ENCODE measurements at places on chromosomes 12 and 14.

- no peak for DNase-seq
These were observed 600 bp upstream of the LAG3 start for GRCh38 chr12:6771509-6772330.

DNA sequence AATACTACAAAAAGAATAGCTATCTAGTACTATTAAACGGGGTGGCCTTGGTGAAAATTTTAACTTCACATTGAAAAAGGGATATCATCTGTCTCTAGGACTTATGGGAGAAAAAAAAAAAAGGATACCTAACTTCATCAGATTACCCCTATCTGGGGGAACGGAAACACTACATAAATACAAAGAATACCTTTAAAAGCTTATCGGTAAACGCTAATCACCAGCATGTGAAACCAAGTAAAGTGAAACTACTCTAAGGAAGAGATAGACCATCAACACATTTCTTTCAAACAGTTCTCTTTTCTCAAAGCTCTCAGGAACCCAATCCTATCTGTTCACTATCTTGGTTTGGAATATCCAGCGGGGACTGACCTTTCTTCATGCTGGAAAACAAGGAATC is 3.5 kb downstream of the KICS2 start:
- no peak for DNase-seq

- DNase-seq, result no peak
These were observed 73.9 kb downstream of the HSD17B6 start for GRCh38 chr12:56836800-56837663.

DNA sequence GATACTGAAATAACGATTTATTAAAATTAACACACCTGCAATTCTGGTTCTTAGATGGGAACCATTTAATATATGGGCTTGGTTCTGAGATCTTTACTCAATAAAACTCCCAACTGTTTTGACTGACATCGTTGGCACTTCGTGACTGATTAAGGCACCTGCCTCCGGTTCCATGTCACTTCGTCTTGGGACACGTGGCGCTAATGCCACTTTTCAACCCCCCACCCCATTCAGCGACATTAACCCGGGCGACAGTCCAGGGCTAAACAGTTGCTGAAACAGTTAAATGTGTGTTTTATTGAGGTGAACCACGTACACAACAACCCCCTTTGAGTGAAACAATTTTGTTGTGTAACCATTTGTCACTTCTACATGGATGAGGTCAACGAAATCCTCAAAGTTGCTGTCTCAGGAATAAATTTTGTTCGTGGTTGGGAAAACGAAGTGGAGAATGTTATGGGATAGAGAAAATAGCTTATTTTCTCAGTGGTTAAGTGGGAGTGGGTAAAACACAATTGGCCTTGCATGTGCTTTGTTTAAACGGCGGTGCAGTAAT is 9.9 kb upstream of the SLC38A2 start:
- no peak for DNase-seq

GRCh38 chr12:91574391-91574790 is 391.8 kb upstream of the DCN start:
- DNase-seq, result no peak

DNA sequence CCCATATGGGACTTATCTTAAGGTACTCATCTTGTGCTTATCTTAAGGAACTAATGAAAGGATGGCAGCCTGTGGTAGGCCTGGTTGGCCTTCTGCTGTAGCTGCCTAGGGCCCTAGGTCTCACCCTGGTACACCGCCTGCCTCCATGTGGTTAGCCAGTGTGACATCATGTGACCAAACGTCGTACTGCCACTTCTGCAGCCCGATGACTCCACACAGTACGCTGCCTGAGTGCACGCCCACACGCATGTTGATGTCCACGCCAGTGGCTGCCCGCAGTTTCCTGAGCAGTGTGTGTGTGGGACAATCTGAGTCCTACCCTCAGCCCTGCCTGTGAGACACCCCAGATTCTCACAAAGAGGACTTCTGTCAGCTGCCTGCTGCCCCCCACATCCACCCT is 5.1 kb downstream of the ADCY4 start:
- DNase-seq, result no peak

DNA sequence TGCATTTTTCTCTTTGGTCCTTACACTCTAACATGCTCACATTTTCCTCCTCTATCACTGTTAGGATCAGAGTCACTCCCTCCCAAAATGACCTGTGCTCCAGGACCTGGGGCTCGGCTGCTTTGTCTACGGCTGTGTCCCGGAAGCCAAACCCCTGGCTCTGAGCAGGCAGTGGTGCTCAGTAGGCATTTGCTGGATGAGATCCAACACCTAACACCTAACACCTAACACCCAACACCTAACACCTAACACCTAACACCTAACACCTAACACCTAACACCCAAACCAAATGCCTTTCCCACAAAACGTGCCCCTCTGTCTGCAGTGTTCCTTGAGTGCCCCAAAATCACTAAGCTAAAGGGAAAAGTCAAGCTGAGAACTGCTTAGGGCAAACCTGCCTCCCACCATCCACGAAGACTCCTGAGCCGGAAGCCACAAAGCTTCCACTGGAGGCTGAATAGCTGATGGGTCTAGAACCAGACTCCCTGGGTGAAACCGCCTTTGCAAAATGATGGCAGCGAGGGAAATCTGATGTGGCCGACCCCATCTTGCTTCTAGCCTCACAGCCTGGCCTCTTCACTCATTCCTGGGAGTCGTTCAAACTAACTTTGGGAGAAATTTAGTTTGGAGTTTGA is 29.2 kb downstream of the HSP90AA1 start:
- DNase-seq, result no peak

DNA sequence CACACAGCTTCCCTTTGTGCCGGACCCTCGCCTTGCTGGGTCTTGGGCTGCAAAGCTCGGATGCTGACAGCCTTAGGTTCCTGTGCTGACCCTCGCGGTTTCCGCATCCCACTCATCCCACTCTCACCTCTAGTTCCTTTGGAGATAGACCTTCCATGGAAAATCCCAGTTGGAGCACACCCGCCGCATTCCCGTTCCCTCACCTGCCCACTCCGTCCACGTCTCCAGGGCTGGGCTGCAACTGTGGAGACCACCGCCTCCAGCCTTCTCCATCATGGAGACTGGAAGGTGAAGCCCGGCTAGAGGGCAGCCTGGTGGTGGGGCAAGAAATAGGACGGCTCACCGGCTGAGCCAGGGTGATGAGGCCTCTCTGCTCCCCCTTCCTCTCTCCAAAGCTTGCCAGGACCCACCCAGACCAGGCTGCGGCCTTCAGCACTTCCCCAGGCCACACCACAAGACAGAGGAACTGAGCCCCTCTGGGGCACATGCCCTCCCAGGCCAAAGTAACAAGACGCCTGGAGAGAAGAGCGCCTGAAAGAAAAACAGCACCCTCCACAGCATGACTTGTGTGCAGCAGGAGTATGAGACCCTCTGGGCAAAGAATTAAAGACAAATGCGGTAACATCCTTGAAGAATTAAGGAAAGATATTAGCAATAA is 15.0 kb downstream of the TMEM121 start:
- DNase-seq, result no peak

DNA sequence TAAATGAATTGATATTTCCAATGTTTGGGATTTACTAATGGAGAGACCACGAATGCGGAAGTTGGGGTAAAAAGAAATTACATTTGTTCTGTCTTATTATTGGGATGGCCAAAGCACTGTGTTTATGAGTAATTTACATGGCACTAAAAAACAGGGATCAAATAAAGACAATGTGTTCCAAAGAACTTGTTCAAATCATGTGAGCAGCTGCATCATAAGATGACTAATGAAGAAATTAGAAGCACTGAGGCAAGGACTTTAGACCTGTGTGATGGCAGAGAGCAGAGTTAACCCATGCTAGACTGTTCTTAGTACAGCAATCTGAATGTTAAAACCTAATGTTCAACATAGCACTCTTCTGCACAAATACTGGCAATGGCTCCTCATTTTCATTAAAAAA is 34.3 kb upstream of the DCN start:
- no peak for DNase-seq

All from HEK293T (cell line).